ENCODE measurements at places on chromosomes 5 and 9. TPM values are rescaled to one million over a fixed set of nuclear protein-coding genes. Genes with fewer than 3 reads are reported as not detected.

Gene TNFSF15
- total RNA-seq: not detected

- no peaks in the 10 kb centered on the region for H3K36me3 ChIP-seq
- H3K27me3 ChIP-seq: no peaks in the 10 kb centered on the region
- H3K4me3 ChIP-seq: no peak overlapping the region
- no peak for DNase-seq
- H3K4me1 ChIP-seq: no peaks in the 10 kb centered on the region
Measured at GRCh38 chr9:121082075-121082474, 7.3 kb downstream of the CNTRL start.

- no peaks in the 10 kb centered on the region for H3K36me3 ChIP-seq
- H3K27me3 ChIP-seq: no peaks in the 10 kb centered on the region
- no peak overlapping the region for H3K4me3 ChIP-seq
- DNase-seq: peak; percentile 26
Measured at GRCh38 chr5:100779669-100780375, 123.3 kb downstream of the ST8SIA4 start.

DNA sequence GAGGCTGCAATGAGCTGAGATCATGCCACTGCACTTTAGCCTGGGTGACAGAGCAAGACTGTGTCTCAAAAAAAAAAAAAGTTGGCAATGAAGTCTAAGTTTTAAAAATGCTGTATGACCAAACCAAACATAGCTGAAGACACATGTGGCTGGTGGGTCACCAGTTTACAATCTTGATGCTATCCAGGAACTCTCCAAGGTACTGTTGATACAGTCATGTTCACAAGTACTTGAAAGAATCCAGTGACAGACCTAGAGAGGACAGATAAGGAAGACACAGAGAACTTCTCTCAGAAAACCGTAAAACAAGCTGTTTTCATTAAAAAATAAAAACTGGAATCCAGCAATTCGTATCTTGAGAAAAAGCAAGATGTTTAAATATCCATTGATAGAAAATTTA is 95.7 kb downstream of the ACTBL2 start:
- no peaks in the 10 kb centered on the region for H3K27me3 ChIP-seq
- no peak for DNase-seq
- no peak overlapping the region for H3K4me3 ChIP-seq
- H3K4me1 ChIP-seq: no peaks in the 10 kb centered on the region
- no peak overlapping the region for H3K27ac ChIP-seq
- H3K36me3 ChIP-seq: no peaks in the 10 kb centered on the region

DNA sequence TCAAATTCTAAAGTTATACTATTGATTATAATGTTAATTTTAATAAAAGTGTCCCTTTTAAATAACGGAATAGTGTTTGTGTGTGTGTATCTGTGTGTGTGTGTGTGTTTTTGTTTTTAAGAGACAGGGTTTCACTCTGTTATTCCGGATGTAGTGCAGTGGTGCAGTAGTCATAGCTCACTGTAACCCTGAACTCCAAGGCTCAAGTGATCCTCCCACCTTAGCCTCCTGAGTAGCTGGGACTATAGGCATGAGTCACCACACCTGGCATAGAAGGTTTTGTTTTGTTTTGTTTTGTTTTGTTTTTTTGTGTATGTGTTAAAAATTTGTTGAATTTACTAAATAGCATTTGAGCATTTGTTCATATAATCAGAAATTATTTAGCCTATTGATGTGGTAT is 64.6 kb downstream of the YTHDC2 start:
- no peaks in the 10 kb centered on the region for H3K4me1 ChIP-seq
- no peak overlapping the region for H3K27ac ChIP-seq
- no peaks in the 10 kb centered on the region for H3K27me3 ChIP-seq
- H3K4me3 ChIP-seq: no peak overlapping the region
- no peaks in the 10 kb centered on the region for H3K36me3 ChIP-seq

GRCh38 chr9:32839013-32839885 is 55.9 kb downstream of the TMEM215 start:
- H3K4me3 ChIP-seq: no peak overlapping the region
- H3K27ac ChIP-seq: no peak overlapping the region
- no peaks in the 10 kb centered on the region for H3K36me3 ChIP-seq
- no peaks in the 10 kb centered on the region for H3K4me1 ChIP-seq
- no peaks in the 10 kb centered on the region for H3K27me3 ChIP-seq
- DNase-seq: no peak

GRCh38 chr5:115817386-115817785 is 927 bp upstream of the CDO1 start:
- H3K36me3 ChIP-seq: no peaks in the 10 kb centered on the region
- H3K4me3 ChIP-seq: peak overlapping the region; percentile 65

Gene PCDHGA5
- total RNA-seq: 9.4 TPM

Gene SARDH
- total RNA-seq: 5.1 TPM

DNA sequence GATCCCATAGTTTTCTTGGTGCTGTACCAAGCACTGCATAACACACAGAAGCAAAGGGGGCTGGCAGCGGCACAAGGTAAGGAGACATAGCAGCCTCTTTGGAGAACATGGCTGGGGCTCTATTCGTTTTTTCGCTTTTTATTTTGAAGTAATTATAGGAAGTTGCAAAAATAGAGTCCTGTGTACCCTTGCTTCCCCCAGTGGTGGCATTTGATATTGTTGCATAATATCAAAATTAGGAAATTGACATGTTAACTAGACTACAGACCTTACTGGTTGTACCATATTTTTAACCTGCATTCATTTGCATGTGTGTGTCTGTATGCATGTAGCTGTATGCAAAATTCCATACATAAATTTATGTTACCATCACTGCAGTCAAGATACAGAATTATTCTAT is 6.6 kb upstream of the UBQLN1 start:
- no peaks in the 10 kb centered on the region for H3K36me3 ChIP-seq
- no peaks in the 10 kb centered on the region for H3K4me1 ChIP-seq
- no peak for DNase-seq
- H3K4me3 ChIP-seq: no peak overlapping the region

DNA sequence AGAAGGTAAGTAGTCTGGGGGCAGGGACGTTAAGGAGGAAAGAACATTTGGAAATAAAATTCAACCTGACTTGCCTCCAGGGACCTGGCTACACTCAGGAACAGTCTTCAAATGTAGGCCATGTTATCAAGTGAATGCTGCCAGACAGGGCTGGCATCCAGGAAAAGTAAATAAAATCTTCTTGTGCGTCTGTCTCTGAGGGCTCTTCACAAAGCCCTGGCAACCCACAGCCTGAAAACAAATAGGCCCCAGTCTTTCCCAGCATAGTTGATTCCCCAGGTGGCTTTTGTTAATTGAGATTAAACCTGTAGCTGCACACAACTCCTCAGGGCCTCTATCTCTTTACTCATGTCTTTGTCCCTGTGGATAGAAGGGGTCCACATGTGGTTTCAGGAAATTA is 55.4 kb downstream of the STK32A start:
- no peak overlapping the region for H3K4me3 ChIP-seq
- H3K4me1 ChIP-seq: no peaks in the 10 kb centered on the region
- H3K27me3 ChIP-seq: no peaks in the 10 kb centered on the region
- H3K36me3 ChIP-seq: no peaks in the 10 kb centered on the region
- DNase-seq: no peak
- H3K27ac ChIP-seq: no peak overlapping the region

DNA sequence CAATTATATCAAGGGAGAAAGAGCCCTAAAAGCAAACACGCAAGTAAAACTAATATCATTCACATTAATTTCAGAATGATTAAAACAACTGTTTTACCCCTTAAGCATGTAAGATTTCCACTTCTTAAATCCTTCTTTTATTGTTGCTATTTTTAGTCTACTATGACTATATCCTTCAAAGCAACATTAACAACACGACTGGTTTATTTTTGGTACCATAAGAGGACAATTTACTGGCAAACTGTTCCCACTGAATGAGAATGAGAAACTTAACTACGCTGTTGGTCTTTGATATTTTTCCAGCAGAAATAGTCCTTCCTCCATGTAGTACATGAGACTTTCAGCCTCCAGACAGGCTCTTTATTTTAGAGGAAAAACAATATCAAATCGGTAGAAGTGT is 281.5 kb downstream of the CTNND2 start:
- H3K27ac ChIP-seq: no peak overlapping the region
- H3K4me3 ChIP-seq: no peak overlapping the region
- DNase-seq: no peak
- no peaks in the 10 kb centered on the region for H3K27me3 ChIP-seq
- no peaks in the 10 kb centered on the region for H3K36me3 ChIP-seq
- no peaks in the 10 kb centered on the region for H3K4me1 ChIP-seq

Gene RAD50
- total RNA-seq: 38.6 TPM

- H3K4me1 ChIP-seq: no peaks in the 10 kb centered on the region
- no peaks in the 10 kb centered on the region for H3K36me3 ChIP-seq
- no peak overlapping the region for H3K27ac ChIP-seq
- no peaks in the 10 kb centered on the region for H3K27me3 ChIP-seq
Measured at GRCh38 chr9:79868567-79869189, 296.9 kb downstream of the TLE4 start.

Gene RAI14
- total RNA-seq: 34.3 TPM

DNA sequence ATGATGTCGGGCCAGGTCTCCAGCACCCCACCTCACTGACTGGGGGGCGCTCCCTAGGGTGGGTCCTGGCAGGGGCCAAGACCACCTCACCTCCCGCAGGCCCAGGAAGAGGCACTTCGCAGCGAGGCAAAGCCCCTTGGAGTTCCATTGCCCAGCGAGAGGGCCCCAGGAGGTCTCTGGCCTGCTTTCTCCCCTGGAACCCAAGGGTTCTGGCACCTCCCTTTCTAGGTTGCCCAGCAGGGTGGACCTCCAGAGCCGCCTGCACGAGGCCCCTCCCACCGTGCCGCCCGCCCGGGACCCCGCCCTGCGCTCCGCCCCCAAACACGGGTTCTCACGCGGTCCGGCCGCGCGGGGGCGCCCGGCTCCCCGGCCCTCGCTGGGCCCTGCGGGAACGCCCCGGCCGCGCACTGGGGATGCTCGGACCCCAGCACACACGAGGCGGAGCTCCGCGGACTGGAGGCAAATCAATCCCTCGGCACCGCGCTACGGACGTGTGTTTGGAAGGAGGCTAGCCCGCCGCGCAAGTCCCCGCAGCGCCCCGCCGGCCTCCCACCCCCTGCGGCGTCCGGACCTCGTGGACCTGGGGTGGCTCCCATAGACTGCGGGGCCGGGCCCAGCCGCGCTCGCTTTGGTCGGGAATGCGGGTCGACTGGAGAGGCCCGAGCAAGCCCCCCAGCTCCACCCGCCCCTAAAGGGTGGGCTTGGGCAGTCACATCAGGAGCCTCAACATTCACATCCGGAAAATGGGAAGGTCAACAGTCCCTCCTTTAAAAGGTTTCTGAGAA is 99.5 kb upstream of the LMX1B start:
- H3K4me3 ChIP-seq: peak overlapping the region; percentile 36
- no peaks in the 10 kb centered on the region for H3K27me3 ChIP-seq
- no peaks in the 10 kb centered on the region for H3K36me3 ChIP-seq
- no peaks in the 10 kb centered on the region for H3K4me1 ChIP-seq
- no peak overlapping the region for H3K27ac ChIP-seq

GRCh38 chr9:71761938-71762353 is 6.4 kb downstream of the CEMIP2 start:
- no peak overlapping the region for H3K27ac ChIP-seq
- no peak overlapping the region for H3K4me3 ChIP-seq
- H3K27me3 ChIP-seq: no peaks in the 10 kb centered on the region
- peaks cover 15% of the 10 kb centered on the region for H3K4me1 ChIP-seq
- no peak for DNase-seq

- no peaks in the 10 kb centered on the region for H3K36me3 ChIP-seq
- no peak overlapping the region for H3K27ac ChIP-seq
- peaks cover 14% of the 10 kb centered on the region for H3K4me1 ChIP-seq
- no peak for DNase-seq
- H3K4me3 ChIP-seq: no peak overlapping the region
Measured at GRCh38 chr5:154366353-154366752, 79.4 kb upstream of the SAP30L start.

DNA sequence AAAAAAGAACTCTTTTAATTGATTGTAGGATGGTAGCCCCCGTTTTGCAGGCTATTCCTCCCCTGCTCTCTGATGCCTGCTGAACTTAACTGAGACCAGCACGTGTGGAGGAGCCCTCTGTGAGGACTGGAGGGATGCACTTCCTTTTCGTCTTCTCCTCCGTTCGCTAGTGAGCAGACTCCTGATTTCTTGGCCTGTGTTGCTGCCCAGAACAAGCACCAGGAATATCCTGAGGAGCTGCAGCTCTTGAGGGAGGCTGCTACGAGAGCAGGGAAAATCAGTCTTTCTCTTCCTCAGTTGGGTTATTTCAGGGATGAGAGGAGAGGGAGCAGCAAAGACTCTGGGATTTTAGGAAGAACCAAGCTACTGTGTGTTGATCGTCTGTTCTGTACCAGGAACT is 74.7 kb downstream of the ARHGAP26 start:
- peaks cover 36% of the 10 kb centered on the region for H3K4me1 ChIP-seq
- H3K27me3 ChIP-seq: no peaks in the 10 kb centered on the region
- H3K36me3 ChIP-seq: no peaks in the 10 kb centered on the region
- H3K27ac ChIP-seq: peak overlapping the region; percentile 55

Gene SHC3
- 0.37 TPM for total RNA-seq

Gene TAF11L4
- total RNA-seq: not detected

DNA sequence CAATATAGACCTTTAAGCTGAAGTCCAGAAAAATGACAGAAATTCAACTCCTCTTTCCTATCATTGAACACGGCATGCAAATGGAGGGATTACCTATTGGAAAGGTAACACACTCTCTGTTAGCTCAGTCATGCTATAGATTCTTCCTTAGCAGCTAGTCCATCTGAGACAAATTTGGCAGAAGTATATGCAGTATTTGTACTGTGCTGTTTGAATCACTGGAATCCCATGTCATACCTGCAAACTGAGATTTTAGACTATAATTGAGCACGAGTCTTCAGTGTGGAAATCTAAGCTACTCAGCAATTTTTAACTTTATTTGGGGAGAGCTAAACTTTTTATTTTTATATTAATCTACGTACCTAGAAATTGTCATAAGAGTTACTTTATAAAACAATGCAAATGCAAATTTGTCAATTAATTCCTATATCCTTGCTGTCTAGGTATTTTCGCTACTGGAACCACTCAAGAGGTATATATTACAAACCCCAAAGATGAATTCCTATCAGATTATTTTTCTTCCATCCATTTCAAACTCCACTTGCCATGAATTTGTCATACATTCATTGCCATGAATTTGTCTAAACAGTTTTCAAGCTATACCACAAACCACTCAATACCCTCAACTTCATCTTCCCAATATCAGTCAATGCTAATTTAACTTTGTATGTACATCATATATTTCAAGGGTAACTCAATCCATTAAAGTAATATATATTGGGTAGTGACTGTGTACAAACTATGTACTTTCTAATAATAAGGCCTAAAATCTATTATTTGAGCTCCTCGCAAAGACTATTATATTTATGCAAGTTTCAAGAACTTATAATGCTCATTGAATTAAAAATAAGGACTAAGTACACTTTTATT is 224.8 kb downstream of the MEF2C start:
- no peaks in the 10 kb centered on the region for H3K4me1 ChIP-seq
- H3K27me3 ChIP-seq: no peaks in the 10 kb centered on the region
- H3K36me3 ChIP-seq: no peaks in the 10 kb centered on the region

GRCh38 chr5:1912951-1913565 is 30.3 kb upstream of the IRX4 start:
- no peaks in the 10 kb centered on the region for H3K4me1 ChIP-seq
- H3K27ac ChIP-seq: no peak overlapping the region
- no peaks in the 10 kb centered on the region for H3K27me3 ChIP-seq
- H3K4me3 ChIP-seq: no peak overlapping the region

Data from testis (tissue), 5 donors.